ENCODE measurements at places on chromosomes 12 and 14.

GRCh38 chr12:108803428-108804105 is 53.8 kb downstream of the SSH1 start:
- peak; percentile 81 for DNase-seq

- DNase-seq, result no peak
Measured at GRCh38 chr12:105507311-105508038, 177.0 kb downstream of the C12orf75 start.

- no peak for DNase-seq
Measured at GRCh38 chr12:31578632-31579031, 12.3 kb downstream of the DENND5B start.

GRCh38 chr12:10142976-10143589 is 13.1 kb upstream of the CLEC7A start:
- DNase-seq, result no peak

DNA sequence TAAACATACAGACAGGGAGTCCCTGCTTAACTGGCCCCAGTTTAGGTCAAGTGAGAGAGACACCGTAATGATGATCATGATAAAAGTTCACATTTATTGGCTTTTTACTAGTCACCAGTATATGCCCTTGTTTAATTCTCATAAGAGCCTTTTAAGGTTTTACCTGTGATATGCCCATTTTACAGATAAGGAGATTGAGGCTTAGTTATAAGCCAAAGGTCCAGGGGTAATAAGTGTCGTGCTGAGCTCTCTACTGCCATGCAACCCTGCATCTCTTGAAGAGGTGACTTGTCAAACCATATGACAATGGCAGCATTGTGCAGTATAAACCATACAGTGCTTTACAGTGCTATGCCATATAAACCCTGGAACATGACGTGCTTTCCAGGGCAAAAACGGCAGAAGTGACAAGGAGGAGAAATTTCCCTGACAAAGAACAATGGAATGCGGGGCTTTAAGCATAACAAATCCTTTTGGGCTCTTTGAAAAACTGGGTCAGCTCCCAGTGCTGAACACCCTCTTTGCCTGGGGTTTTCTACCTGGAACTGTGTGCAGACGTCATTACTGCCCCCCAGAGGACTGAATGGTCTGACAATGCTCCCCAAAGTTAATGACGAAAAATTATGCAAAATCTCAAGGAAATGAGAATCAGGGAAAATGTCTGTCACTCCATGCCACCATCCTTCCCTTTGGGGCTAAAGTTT is 59.7 kb upstream of the C14orf132 start:
- no peak for DNase-seq

DNA sequence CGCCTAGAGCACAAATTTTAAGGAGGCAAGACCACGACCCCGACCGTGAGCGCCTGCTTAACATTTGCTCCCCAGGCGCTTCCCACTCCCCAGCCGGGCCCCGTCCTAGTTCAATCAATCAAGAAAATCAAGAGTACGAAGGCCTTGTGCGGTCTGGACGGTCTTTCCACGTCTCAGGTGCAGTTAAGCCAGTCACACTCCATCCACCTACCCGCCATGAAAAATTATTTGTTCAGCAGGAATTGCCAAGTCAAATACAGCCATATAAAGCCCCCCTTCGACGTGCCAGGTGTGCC is 603 bp upstream of the LRR1 start:
- no peak for DNase-seq

All from AML-193 (cell line).